Upper lobe of right lung (tissue), 1 donor: ENCODE measurements at places on chromosomes 16 and 17. TPM values are rescaled to one million over a fixed set of nuclear protein-coding genes. Genes with fewer than 3 reads are reported as not detected.

GRCh38 chr16:50520451-50521245 is 27.5 kb upstream of the NKD1 start:
- no peak overlapping the region for H3K4me3 ChIP-seq
- no peaks in the 10 kb centered on the region for H3K4me1 ChIP-seq
- H3K27me3 ChIP-seq: peaks cover 5% of the 10 kb centered on the region
- DNase-seq: no peak

- H3K36me3 ChIP-seq: no peaks in the 10 kb centered on the region
- no peak overlapping the region for H3K27ac ChIP-seq
- peaks cover 17% of the 10 kb centered on the region for H3K4me1 ChIP-seq
- DNase-seq: peak; percentile 77
These were observed 19.3 kb downstream of the SOCS1 start for GRCh38 chr16:11236461-11237254.

DNA sequence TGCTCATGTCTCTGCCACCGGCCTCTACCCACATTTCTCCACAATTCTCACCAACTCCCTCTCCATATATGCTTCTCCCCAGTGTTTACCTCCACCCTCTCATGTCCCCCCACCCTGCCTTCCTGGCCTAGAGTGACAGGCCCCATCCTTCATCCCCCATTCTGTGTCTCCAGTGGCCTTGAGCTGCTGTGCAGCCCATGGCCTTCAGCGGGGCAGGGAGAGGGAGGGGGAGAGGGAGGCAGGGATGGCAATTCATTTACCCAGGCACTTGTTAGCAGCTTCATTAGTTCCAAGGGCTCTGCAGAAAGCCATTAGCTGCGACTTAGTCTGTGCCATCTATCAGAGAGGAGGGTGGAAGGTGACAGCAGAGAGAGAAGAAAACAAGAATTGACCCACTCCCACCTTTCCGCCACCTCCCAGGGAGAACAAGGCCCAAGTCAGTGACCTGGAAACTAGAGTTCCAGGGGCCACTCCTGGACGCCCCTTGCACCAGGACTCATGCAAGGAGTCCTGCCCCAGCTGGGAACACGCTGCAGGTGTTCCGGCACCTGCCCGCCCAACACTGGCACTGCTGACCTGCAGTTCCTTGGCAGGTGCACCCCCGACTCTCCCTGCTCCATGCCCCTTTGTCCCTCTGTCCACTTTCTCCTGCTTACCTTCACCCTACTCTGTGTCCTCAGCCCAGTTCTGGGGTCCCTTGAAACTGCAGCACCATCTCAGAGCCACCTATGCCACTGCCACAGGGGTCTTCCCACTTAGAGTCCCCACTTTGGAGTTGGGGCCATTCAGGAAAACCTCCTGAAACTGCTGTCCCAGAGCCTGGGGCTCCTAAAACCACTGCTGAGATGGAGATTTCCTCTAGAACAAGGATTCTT is 23.5 kb upstream of the PYY start:
- no peaks in the 10 kb centered on the region for H3K36me3 ChIP-seq
- H3K27me3 ChIP-seq: peaks cover 24% of the 10 kb centered on the region
- H3K4me3 ChIP-seq: no peak overlapping the region
- no peak overlapping the region for H3K27ac ChIP-seq
- H3K4me1 ChIP-seq: no peaks in the 10 kb centered on the region

GRCh38 chr16:30585022-30585399 is 486 bp downstream of the ZNF785 start:
- no peaks in the 10 kb centered on the region for H3K27me3 ChIP-seq
- DNase-seq: no peak
- H3K36me3 ChIP-seq: peaks cover 23% of the 10 kb centered on the region
- peaks cover 14% of the 10 kb centered on the region for H3K4me1 ChIP-seq
- peak overlapping the region; percentile 73 for H3K4me3 ChIP-seq

- H3K27me3 ChIP-seq: no peaks in the 10 kb centered on the region
- H3K27ac ChIP-seq: no peak overlapping the region
- H3K4me3 ChIP-seq: no peak overlapping the region
- H3K4me1 ChIP-seq: peaks cover 1% of the 10 kb centered on the region
- DNase-seq: no peak
These were observed 30.5 kb downstream of the CDH13 start for GRCh38 chr16:82657239-82657638.

- no peaks in the 10 kb centered on the region for H3K36me3 ChIP-seq
- H3K27ac ChIP-seq: peak overlapping the region; percentile 89
- no peak for DNase-seq
- no peaks in the 10 kb centered on the region for H3K27me3 ChIP-seq
- peaks cover 19% of the 10 kb centered on the region for H3K4me1 ChIP-seq
These were observed 29.7 kb downstream of the FAM222B start for GRCh38 chr17:28812748-28813377.

- no peak for DNase-seq
- no peak overlapping the region for H3K27ac ChIP-seq
- H3K27me3 ChIP-seq: no peaks in the 10 kb centered on the region
- no peak overlapping the region for H3K4me3 ChIP-seq
- H3K4me1 ChIP-seq: peaks cover 10% of the 10 kb centered on the region
- peaks cover 30% of the 10 kb centered on the region for H3K36me3 ChIP-seq
These were observed 14.7 kb downstream of the MPG start for GRCh38 chr16:92431-93339.

DNA sequence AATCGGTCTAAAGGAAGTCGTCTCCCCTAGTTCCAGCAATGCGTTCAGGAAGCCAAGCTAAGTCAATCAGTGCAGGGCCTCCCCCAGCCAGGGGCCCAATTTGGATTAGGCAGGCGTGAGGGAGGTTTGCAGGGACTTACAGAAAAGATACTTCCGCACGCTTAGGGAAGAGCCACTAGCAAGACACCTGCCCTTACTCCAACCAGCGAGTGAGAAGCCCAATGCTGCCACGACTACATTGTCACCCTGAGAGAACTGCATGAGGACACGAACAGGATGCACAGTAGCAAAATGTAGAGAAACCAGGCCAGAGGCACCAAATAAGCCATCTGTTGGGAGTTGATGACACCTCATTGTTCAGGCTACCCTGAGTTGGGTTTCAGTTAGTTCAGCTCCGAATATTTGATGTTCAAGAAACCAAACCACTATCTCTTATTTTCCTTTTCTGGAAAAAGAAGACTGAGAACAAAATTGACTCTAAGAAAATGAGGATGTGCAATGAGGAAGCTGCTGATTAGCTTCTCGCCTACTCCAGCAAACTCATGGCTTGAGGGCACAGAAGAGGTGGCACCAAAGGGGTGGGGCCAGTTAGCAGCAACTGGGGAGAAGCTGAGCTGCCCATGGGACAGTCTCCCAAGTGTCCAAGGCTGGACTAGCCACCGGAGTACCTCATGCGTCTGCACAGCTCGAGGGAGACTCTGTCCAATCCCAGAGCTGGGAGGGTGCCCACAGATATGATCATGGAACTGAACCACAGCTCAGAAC is 29.3 kb downstream of the TK2 start:
- H3K27ac ChIP-seq: peak overlapping the region; percentile 97
- peak; percentile 82 for DNase-seq
- H3K4me1 ChIP-seq: peaks cover 92% of the 10 kb centered on the region
- no peak overlapping the region for H3K4me3 ChIP-seq

DNA sequence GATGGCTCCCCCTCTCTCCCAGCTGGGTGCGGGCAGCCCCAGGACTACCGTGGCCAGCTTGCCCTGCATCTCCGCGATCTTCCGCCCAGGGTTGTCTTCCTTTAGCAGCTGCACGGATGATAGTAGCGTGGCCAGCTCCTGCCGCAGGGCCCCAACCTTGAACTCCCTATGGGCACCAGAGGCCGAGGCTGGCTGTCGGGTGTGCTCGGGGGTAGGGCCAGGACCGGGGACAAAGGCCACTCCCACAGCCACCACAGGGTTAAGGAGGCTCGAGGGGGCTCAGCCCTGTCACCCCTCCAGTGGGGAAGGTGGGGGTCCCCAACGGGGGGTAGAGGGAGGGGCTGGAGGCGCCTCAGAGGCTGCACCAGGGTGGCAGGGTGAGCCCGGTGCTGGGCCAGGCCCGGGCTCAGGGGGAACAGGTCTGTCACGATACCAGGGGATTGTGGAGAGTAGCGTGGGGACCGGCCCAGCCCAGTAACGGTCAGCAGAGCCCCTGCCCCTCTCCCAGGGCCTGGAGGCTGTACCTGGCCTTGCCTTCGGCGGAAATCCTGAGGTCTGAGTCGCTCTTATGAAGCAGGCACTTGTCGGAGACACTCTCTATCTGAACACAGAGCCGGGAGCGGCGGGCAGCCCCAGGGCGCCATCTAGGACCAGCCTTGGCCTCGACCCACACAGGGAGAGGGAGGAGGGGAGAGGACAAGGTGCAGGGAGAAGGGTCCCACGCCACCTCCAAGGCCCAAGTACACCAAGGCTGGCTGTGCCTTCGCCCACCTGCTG is 5.2 kb downstream of the PERCC1 start:
- H3K27me3 ChIP-seq: no peaks in the 10 kb centered on the region
- H3K4me3 ChIP-seq: no peak overlapping the region
- H3K27ac ChIP-seq: no peak overlapping the region
- DNase-seq: no peak

GRCh38 chr16:73289232-73289631 is 241.3 kb upstream of the ZFHX3 start:
- H3K27ac ChIP-seq: no peak overlapping the region
- no peaks in the 10 kb centered on the region for H3K4me1 ChIP-seq
- no peaks in the 10 kb centered on the region for H3K36me3 ChIP-seq
- no peak for DNase-seq

- H3K36me3 ChIP-seq: peaks cover 49% of the 10 kb centered on the region
- no peak overlapping the region for H3K4me3 ChIP-seq
- H3K4me1 ChIP-seq: no peaks in the 10 kb centered on the region
- H3K27ac ChIP-seq: no peak overlapping the region
- H3K27me3 ChIP-seq: no peaks in the 10 kb centered on the region
- no peak for DNase-seq
These were observed 30.2 kb downstream of the WDR59 start for GRCh38 chr16:74954763-74955162.

GRCh38 chr16:23501291-23501690 is 9.0 kb downstream of the GGA2 start:
- peaks cover 68% of the 10 kb centered on the region for H3K4me1 ChIP-seq
- H3K36me3 ChIP-seq: peaks cover 6% of the 10 kb centered on the region
- H3K27me3 ChIP-seq: no peaks in the 10 kb centered on the region
- DNase-seq: no peak

DNA sequence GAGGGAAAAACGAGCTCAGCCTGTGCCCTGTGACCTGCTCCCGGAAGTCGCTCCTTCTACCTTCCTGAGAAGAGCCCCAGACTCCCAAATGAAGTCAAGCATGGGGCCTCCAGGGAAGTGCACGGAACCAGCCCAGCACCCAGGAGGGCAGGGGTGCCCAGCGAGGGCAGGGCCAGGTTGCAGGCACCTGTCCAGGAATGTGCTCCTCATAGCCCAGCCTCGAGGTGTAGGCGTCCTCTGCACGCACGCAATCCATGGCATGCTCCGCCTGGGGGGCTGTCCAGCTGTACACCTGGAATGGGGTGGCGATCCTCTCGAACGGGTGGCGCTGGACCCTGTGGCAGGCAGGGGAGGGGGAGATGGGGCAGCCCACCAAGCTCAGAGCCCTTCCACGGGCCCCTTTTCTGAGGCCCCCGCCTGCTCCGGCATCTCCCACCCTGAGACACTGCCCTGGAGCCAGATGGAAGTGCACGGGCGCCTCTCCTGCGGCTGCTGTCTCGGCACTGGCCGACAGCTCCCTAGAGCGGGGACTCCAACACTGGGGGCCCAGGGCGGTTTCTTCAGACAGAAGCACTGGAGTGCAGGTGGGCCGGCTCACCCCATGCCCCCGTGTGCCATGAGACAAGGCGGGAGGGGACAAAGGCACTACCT is 10.9 kb downstream of the CLUH start:
- no peak overlapping the region for H3K4me3 ChIP-seq
- H3K27me3 ChIP-seq: no peaks in the 10 kb centered on the region
- DNase-seq: peak; percentile 63
- peaks cover 76% of the 10 kb centered on the region for H3K36me3 ChIP-seq
- H3K27ac ChIP-seq: no peak overlapping the region

DNA sequence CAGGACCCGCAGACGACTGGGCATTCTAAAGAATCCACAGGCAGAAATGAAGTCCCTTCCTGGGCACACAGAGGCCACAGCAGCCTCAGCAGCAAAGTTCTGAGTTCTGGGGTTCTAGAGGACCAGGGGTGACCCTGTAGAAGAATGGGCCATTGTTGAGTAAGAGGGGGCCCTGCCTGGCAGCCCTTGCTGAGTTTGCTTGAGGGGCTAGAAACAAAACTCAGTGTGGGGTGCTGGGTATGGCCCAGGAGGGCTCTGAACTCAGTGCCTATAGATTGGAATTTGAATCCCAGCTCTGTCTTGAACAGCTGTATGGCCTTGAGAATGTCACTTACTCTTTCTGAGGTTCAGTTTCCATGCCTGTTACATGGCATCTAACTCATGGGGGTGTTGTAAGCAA is at the start of gene PDILT:
Gene PDILT (minus strand): TSS at position 101 of the 400 bp plus-strand sequence. CDS start 5,437 bp downstream, outside the sequence.
- H3K27me3 ChIP-seq: no peaks in the 10 kb centered on the region
- no peaks in the 10 kb centered on the region for H3K4me1 ChIP-seq
- DNase-seq: no peak
- no peaks in the 10 kb centered on the region for H3K36me3 ChIP-seq

GRCh38 chr16:28846933-28847273 is 755 bp upstream of the TUFM start:
- peak overlapping the region; percentile 76 for H3K4me3 ChIP-seq
- DNase-seq: no peak
- peak overlapping the region; percentile 89 for H3K27ac ChIP-seq
- peaks cover 31% of the 10 kb centered on the region for H3K36me3 ChIP-seq

DNA sequence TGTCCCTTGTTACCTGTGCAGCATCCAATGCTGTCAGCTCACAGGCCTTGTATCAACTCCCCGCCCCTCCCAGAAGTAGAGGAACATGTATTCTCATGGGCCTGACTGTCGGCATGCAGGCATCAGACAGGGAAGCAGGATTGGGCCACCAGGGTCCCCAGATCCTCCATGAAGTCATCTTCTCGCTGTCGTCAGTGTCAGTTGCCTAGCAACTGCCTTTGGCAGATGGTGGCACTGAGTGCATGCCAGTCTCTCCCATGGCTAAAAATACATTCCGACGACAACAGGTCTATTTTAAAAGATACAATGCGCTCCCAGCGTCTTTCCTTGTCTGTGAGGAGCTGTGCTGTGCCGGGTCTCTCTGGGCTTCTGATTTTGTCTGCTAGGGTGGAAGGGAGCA is 36.8 kb upstream of the CES5A start:
- H3K27me3 ChIP-seq: no peaks in the 10 kb centered on the region
- H3K4me3 ChIP-seq: no peak overlapping the region
- DNase-seq: no peak
- no peak overlapping the region for H3K27ac ChIP-seq

- DNase-seq: peak; percentile 40
- no peaks in the 10 kb centered on the region for H3K27me3 ChIP-seq
- no peaks in the 10 kb centered on the region for H3K36me3 ChIP-seq
- no peak overlapping the region for H3K27ac ChIP-seq
- H3K4me3 ChIP-seq: no peak overlapping the region
These were observed 29.0 kb downstream of the MRC2 start for GRCh38 chr17:62656446-62656845.

Gene CCL1
- total RNA-seq: not detected

Gene ZACN
- not detected for total RNA-seq

Gene CD300LF
- 38.0 TPM for total RNA-seq

Gene RNF167
- 92.9 TPM for total RNA-seq

Gene TMEM100
- total RNA-seq: 279 TPM

Gene TMEM220
- 10.5 TPM for total RNA-seq

Gene MT1G
- 23.7 TPM for total RNA-seq

Gene IL32
- 91.5 TPM for total RNA-seq

Gene SLC2A4
- 1.6 TPM for total RNA-seq

Gene PRR35
- not detected for total RNA-seq

Gene IQCK
- total RNA-seq: 7.6 TPM

Gene HBA2
- 248 TPM for total RNA-seq
